GM04503 (cell line): ENCODE measurements at places on chromosomes 7 and 10.

DNA sequence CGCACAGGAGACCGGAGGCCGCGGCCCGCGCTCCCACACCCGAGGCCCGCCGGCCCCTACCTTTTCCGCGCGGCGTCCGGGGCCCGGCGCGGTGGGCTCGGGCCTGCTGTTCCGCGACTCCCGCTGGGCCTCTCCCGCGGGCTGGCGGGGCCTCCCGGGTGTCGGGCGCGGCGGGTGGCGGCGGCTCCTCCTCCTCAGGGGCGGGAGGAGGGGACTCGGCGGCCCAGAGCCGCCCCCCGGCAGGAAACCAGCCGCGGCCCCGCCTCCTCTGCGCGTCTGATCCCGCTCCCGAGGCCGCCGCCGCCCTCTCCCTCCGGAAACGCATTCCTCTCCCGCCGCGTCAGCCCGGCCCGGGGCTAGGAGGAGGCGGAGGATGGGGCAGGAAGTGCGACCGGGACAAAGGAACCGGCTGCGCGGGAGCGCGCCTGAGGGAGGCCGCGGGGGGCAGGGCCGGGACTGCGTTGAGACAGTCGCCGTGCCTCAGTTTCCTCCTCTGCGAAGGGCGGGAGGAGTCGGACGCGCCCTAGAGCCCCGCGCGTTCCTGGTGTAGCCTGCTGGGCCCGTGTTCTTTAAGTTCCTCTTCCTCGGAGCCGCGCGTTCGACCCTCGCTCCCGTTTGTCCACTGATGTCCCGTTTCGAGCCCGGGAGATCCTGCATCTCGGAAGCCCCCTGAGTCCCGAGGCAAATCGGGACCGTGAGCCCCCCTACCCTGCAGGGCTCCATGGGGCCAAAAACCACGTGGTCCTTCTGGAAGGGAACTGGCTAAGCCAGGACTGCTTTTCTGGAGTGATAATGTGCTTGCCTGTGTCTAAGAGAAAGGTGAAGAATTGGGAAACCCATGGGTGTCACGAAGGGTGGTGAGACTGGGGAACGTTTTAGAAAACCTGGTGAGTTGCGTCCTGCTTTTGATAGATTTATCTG is at the start of gene ITGB1:
TSS of gene ITGB1 (minus strand) at position 146 of the 921 bp plus-strand sequence. CDS start 22,672 bp downstream, outside the sequence.
- peak; percentile 69 for DNase-seq

- no peak for DNase-seq
Observed at GRCh38 chr7:155763691-155764437, 48.4 kb downstream of the SHH start.

- DNase-seq = no peak
Observed at GRCh38 chr7:55431898-55432297, 66.8 kb downstream of the LANCL2 start.

DNA sequence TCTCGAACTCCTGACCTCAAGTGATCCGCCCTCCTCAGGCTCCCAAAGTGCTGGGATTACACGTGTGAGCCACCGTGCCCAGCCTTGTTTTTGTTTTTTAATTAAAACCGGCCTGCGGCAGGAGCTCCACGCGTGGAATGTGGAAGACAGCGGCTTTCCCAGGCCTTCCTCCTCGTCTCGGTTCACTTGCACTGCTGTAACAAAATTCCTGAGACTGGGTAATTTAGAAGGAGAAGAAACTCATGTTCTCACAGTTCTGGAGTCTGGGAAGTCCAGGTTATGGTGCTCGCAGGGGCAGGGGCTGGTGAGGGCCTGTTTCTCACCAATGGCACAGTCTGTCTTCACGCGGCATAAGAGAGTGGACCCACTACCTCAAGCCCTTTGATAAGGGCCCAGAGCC is 14.4 kb upstream of the CRYGN start:
- DNase-seq = no peak

GRCh38 chr7:26202019-26202990 is 760 bp downstream of the CBX3 start:
- no peak for DNase-seq

DNA sequence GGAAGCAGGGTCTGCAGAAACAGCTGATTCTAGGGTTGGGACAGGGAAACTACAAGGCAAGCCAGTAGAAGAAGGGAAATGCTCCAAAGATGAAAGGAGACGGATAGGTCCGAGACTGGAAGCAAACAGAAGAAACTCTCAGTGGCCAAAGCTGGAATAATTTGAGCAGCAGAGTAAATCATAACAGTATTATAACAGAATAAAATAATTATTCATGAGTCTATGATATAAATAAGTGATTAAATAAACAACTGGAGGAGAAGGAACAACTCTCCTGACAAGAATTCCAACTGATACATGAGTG is 27.6 kb downstream of the EZH2 start:
- no peak for DNase-seq

DNA sequence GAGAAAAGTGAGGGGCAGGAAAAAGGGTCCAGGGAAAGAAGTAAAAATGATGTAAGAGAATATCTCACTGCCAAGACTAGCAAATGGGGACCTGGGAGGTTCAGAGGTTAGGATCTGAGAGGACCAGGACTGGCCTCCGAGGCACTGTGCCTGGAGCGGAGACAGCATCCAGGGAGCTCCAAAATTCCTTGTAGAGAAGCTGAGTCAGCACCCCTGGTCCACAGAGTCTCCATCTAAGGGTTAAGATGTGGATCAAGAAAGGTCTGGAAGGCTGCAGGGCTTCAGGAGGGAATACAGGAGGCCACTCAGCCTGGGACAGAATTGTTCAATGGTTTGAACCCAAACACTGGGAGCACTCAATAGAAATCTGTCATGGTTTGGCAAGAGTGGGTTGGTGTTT is 30.6 kb downstream of the ZNF503 start:
- no peak for DNase-seq

DNA sequence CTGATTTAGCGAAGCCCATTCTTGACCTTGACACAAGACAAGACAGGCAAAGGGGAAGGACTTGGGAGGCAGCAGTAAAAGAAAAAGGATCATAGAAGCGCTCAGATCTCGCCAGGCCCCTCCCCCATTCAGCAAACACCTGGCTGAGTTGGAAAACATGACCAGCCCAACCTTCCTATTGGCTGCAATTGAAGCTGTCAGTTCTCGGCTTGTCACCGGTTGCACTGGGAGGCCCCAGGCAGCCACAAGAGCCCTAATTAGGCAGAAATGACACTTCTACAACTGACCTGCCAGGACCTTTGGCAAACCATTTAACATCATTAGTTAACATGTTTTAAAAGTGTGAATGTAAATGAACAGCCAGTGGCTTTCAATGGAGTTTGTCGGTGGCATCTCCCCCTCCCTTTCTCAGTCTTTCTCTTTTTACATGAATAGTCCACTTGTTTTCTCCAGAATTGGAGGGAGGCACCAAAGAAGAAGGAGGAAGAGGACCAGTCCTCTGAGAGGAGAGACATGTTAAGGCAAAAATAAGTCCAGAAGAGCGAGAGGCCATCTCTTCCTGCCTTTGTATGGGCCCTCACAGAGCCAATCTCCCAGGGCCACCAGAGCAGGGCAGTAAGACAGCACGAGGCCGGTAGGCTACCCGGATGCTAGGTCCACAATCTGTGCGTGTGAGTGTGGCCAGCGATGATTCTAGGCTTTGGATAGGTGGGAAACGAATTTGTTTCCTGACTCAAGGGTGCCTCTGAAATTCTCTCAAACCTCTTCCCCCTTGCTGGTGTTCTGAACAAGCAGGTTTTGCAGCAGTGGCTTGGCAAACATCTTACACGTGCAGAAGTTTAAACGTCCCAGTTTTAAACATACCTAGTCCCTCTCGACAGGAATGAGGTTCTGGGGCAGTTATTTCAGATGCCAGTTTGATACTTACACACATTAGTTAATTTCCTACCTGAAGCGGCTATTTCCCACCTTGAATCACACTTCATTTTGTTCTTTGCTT is 15.0 kb upstream of the ENO4 start:
- DNase-seq = no peak

DNA sequence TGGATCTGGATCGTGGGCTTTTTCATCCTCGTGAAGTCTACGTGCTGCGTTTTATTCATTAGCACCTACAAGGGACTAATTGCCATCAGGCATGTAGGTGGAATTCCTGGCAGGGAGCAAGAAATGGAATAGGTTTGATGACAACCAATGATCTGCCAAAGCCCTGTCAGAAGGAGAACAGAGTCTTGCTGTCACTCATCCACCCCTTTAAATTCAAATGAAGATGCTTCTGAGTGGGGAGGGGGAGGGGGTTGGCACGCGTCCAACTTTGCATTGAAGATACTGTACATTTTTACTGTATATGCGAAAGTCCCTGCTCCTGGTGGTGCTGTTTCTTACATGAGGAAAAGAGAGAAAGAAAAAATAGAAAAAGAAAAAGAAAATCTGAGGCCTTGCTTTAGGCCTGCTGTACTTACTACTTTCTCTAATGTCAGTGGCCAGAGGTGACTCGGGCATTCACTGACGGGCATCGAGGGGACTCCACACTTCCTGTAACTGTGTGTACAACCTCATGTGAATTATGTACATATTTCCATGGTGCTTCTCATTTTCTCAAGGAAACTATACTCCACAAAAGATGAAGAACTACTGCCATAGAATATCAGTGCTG is 569.1 kb downstream of the INHBA start:
- DNase-seq = no peak

- DNase-seq = no peak
Observed at GRCh38 chr7:135856356-135857144, 107.9 kb upstream of the FAM180A start.

- DNase-seq = no peak
Observed at GRCh38 chr10:63116452-63117072, 16.6 kb upstream of the NRBF2 start.

DNA sequence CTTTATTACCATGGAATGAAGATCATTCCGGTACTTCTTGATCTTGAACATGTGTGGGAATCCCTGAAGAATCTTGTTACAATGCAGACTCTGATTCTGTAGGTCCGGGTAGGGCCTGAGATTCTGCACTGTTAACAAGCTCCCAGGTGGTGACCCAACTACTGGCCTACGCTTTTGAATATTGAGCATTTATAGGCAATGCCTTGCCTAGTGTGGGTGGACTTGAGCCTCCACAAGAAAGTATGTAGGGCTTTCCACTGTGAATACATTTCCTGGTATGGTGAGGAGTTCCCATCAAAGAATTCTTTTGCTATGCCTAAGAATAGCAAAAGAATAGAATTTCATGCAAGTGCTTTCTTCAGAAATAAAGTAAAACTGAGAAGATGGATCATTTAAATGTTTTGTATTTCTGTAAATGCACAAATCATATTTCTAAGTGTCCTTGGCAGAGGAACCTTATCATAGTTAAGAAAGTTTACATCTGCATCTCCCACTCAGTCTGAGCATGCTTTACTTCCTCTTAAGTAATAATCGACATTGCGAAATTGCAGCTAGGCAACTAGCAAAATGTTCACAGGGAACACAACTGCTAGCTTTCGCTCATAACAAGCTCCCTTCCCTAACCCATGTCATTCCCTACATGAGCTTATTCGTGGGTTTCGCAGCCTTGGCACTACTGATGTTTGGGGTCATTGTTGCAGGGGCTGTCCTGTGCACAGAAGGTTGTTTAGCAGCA is 71.4 kb downstream of the AHR start:
- DNase-seq = peak; percentile 87

DNA sequence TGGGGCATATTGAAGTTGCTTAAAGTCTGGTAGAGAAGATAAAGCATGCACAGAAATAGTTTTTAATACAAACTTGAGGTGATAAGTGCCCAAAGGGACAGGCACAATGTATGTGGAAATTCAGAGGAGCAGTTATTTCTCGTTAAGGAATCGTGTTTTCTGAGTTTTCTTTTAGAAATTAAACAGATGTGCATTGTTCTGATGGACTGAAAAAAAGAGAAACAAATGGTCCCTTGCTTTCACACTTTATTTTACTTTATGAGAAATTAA is 45.6 kb downstream of the CNNM2 start:
- DNase-seq = no peak

DNA sequence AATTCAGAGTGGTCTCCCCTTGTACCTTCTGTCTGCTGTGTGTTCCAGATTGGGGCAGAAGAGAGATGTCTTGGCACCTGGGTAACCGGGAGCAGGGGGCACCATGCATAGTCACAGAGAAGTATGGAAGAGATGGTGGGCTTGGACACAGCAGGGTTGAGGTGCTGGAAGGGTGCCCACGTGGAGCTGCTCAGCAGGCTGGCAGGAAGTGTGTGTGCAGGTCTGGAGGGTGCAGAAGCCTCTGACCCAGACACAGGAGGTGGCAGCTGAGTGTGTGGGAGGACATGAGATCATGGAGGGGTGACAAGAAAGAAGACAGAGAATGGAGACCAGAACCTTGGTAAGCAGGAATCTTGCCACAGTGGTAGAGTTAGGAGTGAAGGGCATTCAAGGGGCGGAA is 42.3 kb upstream of the DUSP5 start:
- DNase-seq = no peak

- no peak for DNase-seq
Observed at GRCh38 chr10:3043512-3044368, 23.6 kb upstream of the PFKP start.

GRCh38 chr10:132959559-132959961 is 17.2 kb upstream of the CFAP46 start:
- no peak for DNase-seq

DNA sequence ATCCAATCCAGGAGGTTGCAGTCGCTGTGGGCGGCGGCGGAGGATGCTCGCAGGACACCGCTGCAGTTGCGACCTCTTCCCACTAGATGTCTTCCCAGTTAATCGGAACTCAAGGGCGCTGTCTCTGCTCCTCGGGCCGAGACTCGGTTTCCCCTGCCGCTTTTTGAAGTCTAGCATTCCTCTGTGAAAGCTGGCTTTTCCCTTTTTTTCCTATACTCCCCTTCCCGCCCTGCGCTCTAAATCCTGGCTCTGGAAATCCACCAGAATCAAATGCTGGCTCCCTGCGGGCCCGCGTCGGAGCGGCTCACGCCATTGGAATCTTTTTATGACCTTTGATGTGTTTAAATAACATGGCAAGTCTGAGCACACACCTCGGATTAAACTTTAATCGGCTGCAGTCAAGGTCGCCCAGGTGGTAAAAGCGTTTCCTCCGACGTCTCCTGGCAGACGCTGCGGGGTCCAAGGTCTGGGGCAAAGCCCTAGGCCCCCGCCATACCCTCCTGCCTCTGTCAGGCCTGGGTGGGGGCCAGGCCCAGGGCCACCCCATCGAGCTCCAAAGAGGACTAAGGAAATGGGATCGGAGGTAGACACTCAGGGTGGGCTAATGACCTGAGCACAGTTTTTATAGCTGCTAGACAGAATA is 10.7 kb upstream of the HOXA13 start:
- DNase-seq = no peak

DNA sequence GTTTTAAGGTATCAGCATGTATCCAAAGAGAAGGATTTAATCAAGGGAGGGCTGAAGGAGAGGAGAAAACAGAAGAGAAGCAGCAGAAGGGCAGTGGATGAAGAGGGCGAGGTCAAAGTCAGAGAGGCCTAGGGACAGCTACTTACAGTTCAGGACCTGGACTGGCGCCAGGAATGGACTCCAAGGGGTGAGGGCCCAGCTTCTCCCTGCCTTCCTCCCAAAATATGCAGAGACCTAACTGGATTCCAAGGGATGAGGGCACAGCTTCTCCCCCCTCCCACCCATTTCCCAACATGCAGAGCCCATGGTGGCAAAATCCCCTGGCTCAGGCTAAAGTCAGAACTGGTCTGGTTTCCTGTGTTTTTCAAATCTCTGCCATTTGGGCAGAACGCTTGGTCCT is 3.4 kb upstream of the TCF7L2 start:
- DNase-seq = no peak

DNA sequence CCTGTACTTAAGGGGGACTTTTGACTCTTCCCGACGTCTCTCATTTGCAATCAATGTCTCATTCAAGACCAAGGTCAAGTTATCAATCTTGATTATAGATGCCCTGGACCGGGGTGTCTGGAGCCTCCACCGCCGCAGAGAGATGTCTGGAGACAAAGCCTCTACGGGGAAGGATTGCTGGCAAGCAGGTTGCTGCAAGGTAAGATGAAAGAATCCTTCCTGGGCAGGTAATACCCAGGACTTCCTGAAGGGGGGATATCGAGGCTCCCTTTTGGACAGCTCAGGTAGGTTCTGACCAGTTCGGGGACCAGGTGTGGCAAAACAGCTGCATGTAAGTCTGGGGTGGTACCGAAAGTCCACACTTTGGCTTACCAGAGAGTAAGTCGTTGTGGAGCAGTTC is 12.5 kb upstream of the CUX1 start:
- DNase-seq = no peak
